GM10248 (cell line): ENCODE measurements at places on chromosomes 11 and 22.

- peak; percentile 81 for DNase-seq
These were observed 2.9 kb upstream of the BID start for GRCh38 chr22:17777005-17777716.

- no peak for DNase-seq
These were observed 13.3 kb downstream of the B3GAT1 start for GRCh38 chr11:134398644-134399292.

DNA sequence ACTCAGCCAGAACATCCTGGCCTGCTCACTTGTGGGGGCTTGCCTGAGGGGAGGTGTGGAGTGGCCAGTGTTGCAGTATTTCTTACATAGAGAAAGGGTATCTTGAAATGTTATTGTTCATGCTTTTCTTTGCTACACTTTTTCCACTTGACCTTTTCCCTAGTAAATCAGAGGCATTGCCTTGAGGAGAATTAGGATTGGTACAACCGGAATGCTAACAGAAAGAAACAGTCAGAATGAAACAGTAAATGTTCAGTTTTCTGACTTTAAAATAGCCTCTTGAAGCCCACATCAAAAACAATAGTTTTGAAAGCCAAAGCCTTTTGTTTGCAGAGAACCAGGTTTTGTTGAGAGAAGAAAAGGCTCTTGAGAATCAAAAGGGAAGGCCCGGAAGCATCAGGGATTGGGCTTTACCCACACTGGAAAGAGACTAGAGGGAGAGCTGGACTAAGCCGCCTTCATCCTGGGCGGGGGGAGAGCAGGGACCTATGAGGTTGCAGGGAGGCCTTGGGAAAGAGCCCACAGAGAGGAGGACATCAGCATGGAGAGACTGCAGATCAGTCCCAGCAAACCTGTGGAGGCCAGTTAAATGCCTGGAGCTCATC lies 12.4 kb downstream of the ADM start:
- peak; percentile 28 for DNase-seq

DNA sequence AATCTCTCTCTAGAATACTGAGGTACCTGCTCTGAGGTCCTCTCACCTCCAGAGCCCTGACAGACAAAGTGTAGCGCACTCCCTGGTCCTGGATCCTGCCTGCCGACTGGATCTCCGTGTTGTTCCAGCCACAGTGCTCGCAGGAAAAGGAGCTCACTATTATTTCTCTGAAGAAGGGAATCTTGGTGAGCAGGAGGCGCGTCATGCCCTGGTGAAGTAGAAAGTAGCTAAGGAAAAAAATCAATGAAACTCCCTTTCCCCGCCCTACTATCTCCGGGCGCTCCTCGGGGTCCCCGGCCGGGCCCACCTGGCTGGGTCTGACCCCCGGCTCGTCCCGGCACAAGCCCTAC lies 412 bp downstream of the ZPR1 start:
- no peak for DNase-seq

GRCh38 chr22:48660790-48661740 lies 1166.6 kb downstream of the BRD1 start:
- DNase-seq = no peak

DNA sequence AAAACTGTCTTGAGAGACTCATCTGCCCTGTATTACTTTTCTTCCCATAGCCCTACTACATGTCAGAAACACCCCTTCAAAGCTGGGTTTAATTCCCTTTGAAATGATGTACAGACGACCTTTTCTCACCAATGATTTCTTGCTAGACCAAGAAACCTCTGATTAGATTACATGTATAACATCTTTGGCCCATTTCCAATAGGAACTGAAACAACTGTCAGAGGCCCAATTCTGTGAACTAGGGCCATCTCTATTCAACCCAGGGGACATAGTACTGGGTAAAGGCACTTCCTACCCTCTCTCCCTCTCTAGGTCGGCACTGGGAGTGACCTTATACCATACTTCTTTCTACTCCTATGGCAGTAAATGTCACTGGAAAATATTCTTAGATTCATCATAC lies 19.4 kb downstream of the NPAT start:
- no peak for DNase-seq

DNA sequence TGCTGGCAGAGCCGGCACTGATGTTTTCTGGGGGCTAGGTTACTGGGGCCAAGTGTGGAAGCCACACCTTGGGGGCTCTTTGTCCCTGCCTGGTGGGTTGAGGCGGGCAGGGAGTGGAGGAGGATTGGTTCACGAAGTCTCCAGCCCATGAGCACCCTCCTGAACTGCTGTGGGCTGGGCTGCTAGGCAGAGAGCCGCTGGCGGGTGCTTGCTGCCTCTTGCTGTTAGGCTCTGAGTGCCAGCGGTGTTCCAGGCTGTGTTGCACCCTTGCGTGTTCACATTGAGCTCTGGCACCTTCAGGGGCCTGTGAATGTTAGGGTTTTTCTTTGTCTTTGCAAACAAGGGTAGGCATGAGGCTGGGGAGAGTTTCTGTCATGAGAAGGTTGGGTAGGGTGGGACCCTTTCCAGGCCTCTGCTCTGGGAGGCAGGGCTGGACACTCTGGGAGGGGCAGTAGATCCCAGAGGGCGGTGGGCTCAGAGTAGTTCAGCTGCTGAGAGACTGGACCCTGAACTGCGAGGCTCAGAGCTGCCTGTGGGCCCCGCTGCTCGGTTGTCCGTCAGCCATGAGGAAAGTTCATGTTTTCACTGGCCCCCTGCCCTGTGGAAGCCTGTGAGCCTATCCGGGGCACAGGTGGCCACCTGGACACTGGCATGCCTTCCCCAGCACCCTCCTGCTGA lies 24.0 kb upstream of the TMEM191C start:
- DNase-seq = no peak

GRCh38 chr22:48975886-48976285 lies 851.8 kb downstream of the BRD1 start:
- DNase-seq = no peak

DNA sequence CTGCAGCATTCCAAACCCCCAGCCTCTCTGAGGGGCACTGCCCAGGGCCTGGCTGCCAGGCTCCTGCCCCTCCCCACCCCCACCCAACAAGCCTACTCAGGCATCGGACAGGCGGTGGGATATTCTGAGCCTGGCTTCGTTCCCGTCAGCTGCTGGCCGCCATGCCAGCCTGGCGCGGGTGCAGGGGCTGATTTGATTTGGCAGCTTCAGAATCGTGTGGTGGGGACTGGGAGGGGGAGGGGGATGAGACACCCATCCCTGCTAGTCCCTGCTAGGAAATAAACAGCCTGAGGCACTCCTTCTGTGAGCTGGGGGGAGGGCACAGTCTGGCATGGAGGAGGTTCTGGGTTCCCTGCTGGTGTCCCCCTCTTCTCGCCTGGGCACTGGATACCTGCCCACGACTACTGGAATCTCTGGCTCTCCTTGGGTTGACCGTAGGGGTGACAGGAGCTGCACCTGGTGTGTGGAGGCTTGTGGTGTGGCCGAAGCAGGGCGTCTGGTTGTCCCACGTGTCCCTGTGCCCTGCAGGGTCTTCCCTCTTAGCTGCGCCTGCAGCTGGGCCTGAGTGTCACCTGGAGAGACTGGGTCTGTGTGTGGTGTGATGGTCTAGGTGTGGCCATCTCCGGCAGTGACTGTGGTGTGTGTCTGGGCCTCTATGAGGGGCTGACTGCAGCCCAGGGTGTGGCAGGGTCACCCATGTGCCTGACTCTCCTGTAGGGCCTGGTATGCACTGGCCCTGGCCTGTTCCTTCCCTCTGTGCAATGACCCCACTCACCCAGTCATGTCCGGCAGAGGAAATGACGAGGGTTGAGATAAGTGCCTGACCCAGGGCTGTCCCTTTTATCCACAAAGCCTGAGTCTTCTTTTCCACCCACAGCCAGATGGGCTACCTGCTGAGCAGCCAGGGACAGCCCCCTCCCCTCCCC lies 42.2 kb downstream of the PDE2A start:
- DNase-seq = no peak

- no peak for DNase-seq
These were observed 916.3 kb downstream of the TBC1D22A start for GRCh38 chr22:47678636-47679287.

DNA sequence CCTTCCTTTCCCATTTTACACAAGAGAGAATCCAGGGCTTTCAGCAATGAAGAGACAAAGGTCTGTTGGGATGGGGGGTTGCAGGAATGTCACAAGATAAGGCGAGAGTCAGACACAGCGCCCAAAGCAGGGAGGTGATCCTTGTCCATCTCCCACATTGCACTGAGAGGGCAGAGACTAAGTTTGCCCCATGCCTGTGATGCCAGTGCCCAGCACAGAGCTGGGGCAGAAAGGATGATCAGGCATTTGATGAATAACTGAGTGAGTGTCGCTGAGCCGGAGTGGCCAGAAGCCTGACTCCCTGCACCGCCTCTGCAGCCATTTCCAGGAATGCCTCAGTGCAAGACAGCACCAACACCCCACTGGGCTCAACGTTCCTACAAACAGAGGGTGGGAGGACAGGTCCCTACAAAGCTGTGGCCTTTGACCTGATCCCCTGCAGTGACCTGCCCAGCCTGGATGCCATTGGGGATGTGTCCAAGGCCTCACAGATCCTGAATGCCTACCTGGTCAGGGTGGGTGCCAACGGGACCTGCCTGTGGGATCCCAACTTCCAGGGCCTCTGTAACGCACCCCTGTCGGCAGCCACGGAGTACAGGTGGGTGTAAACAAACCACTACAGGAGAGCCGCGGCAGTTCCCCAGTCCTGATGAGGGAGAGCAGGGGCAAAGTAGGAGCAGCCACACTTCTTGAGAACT lies 2.3 kb downstream of the UPK3A start:
- no peak for DNase-seq

DNA sequence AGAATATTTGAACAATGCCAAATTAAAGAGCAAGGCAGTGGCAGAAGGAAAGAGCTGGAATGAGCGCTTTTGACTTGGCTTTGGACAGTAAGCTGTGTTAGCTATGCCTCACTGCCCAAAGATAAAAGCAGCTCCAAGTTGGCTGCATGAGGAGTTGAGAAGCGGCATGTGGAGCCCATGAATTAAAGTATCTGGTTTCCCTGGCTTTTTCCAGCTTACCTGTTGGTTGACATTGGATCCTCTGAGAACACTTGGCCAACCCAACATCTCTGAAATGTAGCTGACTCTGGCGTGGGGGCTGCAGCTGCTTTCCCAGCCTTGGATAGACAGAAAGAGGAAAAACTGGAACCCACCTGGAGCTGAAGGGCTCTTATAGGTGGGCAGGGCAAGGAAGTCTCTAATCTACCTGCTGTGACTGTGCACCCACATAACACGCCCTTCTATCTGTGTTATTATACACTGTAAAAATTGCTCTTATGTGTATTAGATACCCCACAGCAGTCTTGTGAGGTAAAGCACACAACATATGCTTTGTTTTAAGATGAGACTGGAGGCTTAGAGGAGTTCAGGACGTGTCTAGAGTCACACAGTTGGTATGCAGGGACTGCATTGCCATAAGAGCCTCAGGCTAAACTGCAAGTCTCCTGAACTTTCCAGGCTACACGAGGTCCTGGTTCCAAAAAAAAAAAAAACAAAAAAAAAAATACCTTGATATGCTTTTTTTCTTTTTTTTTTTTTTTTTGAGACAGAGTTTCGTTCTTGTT lies 5.8 kb downstream of the UBASH3B start:
- no peak for DNase-seq

DNA sequence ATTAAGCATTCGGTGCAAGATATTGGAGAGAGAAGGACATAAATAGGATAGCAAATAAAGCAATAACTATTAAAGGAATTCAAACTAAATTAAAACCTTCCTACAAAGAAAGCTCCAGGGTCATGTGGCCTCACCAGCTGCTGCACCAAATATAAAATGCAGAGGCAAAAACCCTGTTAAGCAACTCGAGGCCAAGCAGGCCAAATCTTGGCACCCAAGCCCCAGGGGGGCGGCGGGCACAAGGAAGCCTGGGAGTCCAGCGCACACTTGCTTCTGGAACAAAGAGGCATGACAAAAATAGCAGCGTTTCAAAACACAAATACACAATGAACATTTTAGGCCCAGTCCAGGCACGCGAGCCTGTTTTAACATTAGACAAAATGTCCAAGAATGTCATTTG lies 20.8 kb downstream of the KRTAP5-6 start:
- DNase-seq = no peak

DNA sequence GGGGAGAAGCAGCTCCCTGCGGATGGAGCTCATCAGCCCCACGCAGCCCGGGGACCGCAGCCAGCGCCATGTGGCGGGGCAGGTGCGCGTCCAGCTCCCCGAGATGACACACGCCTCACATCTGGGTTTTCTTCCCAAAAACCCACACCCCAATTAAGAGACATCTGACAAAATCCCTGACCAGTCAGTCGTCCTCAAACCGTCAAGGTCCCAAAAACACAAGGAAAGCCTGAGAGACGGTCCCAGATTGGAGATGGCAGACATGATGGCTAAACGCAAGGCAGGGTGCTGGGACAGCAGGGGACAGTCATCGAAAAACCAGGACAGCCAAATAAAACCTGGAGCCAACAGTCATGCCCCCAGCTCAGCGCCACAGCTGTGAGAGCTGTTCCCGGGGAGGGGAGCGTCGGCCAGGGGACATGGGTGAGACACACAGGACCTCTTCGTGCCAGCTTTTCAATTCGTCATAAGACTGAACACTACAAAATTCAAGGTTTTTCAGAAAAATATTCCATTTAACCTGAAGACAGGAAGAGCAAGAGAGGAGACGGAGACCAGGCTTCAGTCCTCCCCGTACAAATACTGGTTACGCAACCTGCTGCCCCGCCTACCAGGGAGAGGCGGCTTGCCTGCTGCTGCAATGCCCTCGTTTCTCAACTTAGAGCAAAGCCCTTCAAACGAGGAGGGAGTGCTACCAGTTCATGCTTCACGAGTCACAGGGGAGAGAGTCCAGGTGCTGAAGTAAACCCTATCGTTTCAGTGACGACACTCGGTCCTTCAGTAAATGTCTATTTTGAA lies 10.5 kb downstream of the TOLLIP start:
- no peak for DNase-seq
